ENCODE measurements at places on chromosomes 7 and 10. TPM values are rescaled to one million over a fixed set of nuclear protein-coding genes. Genes with fewer than 3 reads are reported as not detected.

DNA sequence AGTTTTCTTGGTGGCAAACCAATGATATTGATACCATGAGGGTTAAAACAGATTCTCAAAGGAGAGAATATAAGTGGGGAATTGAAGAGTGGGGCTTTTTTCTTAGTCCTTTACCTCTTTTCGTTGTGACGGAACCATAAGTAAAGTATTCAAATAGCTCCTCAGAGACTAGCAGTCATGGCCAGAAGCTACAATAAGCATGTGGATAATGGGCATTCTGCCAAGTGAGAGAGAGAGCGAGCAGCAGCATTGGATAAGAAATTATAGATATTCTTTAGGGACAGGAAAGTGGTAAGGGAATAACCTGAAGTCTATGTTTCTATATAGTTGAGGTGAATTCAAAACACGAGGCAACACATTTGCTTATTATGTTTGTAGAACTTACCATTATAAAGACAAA, 235.1 kb downstream of the SEMA3E start:
- no peaks in the 10 kb centered on the region for H3K36me3 ChIP-seq
- no peaks in the 10 kb centered on the region for H3K27me3 ChIP-seq
- H3K4me3 ChIP-seq: no peak overlapping the region
- no peaks in the 10 kb centered on the region for H3K4me1 ChIP-seq
- DNase-seq: no peak
- no peak overlapping the region for H3K27ac ChIP-seq

DNA sequence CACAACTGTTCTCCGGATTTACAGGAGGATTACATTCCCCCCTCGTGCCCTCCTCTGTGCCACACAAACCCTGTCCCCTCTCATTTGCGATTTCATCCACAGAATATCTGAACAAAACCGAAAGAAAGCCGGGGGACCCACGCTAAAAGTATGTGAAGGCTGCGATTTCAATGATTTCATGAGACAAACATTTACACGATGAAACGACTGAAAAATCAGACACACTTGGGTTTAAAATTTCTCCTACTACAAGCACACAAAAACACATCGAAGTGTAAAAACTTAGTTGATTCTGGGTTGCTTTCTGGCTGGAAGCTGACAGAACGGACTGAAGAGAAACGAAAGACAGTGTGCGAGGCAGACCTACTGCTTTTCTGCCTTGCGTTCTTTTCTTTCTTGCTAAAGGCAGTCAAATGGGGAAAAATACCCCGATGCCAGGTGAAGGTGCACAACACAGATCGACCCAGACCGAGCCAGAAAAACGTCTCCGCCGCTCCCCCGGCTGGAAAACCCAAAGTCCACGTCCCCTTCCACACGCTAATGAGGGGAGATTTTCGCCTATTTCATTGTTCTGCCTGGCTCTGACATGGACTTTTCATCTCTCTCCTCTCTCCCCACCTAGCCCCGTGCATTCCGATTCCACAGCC, 1.2 kb downstream of the HIPK2 start:
- peaks cover 3% of the 10 kb centered on the region for H3K27me3 ChIP-seq
- H3K4me3 ChIP-seq: peak overlapping the region; percentile 99
- H3K27ac ChIP-seq: peak overlapping the region; percentile 94
- H3K4me1 ChIP-seq: peaks cover 53% of the 10 kb centered on the region
- H3K36me3 ChIP-seq: peaks cover 9% of the 10 kb centered on the region
- DNase-seq: peak; percentile 35

GRCh38 chr7:150408393-150409299, 29.5 kb downstream of the ZNF775 start:
- DNase-seq: peak; percentile 71
- peak overlapping the region; percentile 72 for H3K4me3 ChIP-seq
- no peaks in the 10 kb centered on the region for H3K27me3 ChIP-seq
- H3K27ac ChIP-seq: peak overlapping the region; percentile 94
- peaks cover 66% of the 10 kb centered on the region for H3K4me1 ChIP-seq
- H3K36me3 ChIP-seq: peaks cover 51% of the 10 kb centered on the region

GRCh38 chr7:142298627-142299026, 40.8 kb upstream of the PRSS58 start:
- no peak for DNase-seq
- no peak overlapping the region for H3K4me3 ChIP-seq
- H3K27me3 ChIP-seq: peaks cover 2% of the 10 kb centered on the region
- H3K27ac ChIP-seq: no peak overlapping the region

GCC1 gene
- 23.3 TPM for total RNA-seq

- peaks cover 5% of the 10 kb centered on the region for H3K4me1 ChIP-seq
- no peak overlapping the region for H3K4me3 ChIP-seq
- no peaks in the 10 kb centered on the region for H3K27me3 ChIP-seq
Measured at GRCh38 chr7:130419658-130420057, 21.2 kb downstream of the CEP41 start.

AKR1C8 gene
- not detected for total RNA-seq

AOC1 gene
- total RNA-seq: not detected

GRCh38 chr7:55154096-55154495, 135.3 kb downstream of the EGFR start:
- DNase-seq: no peak
- H3K4me1 ChIP-seq: no peaks in the 10 kb centered on the region
- H3K27me3 ChIP-seq: peaks cover 4% of the 10 kb centered on the region
- no peaks in the 10 kb centered on the region for H3K36me3 ChIP-seq

GRCh38 chr10:68330852-68331454, 911 bp upstream of the HNRNPH3 start:
- no peaks in the 10 kb centered on the region for H3K27me3 ChIP-seq
- peak; percentile 16 for DNase-seq
- peaks cover 60% of the 10 kb centered on the region for H3K4me1 ChIP-seq

CFAP43 gene
- total RNA-seq: not detected
